Right renal cortex interstitium (tissue), 3 donors: ENCODE measurements at places on chromosomes 11 and 22.
A peak's percentile ranks its signal among the peaks of the same experiment; 100 is the strongest.

DNA sequence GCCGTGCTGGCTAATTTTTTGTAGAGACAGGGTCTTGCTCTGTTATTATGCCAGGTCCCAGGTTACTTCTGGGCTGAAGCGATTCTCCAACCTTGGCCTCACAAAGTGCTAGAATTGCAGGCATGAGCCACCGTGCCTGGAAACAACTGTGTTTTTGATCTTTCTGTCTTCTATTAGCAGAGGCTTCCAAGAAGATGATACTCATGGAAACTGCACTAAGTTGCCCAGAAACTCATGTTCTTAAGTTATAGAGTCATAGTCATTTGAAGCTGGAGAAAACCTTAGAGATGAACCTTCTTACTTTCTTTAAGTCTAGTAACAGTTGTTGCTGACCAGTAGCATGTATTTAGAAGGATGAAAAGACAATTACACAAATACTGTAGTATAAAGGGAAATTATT, 37.1 kb upstream of the HSPA8 start:
- DNase-seq: no peak

- no peak for DNase-seq
Measured at GRCh38 chr11:27058456-27058855, 17.8 kb downstream of the BBOX1 start.

DNA sequence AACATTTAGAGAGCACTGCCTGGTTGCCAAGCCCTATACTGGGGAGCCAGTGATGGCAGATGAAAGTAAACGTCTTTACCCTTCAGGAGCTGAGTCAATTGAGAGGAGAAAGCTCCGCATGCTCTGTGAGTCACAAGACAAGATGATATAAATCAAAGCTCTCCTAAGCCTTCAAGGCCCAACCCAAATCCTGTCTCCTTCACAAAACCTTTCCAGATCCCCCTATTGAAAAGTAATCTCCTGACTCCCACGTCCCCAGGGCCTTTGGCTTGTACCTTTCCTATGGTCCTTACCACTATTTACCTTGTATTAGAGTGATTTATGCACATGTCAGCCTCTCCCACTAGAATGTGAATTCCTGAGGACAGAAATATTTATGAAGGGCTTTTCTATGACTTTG, 230.1 kb upstream of the TENM4 start:
- DNase-seq: peak; percentile 24

DNA sequence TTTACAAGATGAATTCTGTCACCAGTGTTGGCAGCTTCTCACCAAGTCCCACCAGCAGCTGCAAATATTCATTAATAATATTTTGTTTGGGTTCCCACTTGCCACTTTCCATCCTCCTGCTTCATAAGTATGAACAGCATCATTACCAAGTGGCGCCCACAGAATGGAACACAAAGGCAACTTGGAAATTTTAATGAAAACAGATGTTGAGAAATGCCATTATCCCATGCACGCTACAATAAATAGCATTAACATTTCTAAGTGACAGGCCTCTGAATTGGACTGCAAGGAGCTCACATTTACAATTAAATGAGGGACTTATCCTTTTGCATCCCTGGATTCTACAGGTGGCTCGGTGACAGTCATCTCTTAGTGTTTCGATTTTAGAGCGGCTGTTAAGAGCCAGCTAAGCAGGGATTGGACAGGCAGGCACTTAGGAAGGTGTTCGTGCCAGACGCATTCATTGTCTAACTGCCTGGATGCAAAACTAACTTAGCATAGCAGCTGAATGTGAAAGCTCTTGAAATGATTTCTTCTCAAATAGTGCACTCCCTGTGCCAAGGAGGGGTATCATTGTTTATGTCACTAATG, 170.3 kb downstream of the KIRREL3 start:
- no peak for DNase-seq

DNA sequence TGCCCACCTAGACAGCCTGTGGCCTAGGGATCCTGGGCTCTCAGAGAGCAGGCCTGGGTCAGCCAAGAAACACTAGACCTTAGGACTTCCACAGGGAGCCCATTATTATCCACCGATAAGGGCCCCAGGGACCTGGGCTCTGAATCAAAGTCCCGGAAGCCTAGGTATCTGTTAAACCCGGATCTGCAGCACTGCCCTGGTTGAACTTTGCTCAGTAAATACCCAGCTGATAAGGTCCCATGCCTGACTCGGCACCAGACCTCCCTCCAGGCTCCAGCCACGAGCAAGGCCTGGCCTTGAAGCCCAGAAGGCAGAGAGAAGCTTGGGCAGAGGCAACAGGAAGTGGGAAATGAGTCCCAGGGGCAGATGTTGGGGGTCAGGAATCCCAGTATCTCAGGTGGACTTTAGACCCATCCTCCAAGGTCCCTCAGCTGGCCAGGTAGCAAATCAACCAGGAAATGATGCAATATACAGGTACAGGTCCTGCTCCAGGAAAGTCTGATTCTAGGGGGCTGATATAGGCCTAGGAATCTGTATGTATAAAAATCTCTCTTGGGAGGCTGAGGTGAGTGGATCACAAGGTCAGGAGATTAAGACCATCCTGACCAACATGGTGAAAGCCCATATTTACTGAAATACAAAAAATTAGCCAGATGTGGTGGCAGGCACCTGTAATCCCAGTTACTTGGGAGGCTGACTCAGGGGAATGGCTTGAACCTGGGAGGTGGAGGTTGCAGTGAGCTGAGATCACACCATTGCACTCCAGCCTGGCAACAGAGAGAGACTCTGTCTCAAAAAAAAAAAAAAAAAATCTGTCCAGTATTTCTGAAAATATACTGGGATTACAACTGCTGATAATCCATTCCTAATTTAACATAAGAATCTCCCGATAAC, 18.7 kb downstream of the POU2AF1 start:
- no peak for DNase-seq
